ENCODE measurements at places on chromosomes 13 and 19.
A peak's percentile ranks its signal among the peaks of the same experiment; 100 is the strongest.

DNA sequence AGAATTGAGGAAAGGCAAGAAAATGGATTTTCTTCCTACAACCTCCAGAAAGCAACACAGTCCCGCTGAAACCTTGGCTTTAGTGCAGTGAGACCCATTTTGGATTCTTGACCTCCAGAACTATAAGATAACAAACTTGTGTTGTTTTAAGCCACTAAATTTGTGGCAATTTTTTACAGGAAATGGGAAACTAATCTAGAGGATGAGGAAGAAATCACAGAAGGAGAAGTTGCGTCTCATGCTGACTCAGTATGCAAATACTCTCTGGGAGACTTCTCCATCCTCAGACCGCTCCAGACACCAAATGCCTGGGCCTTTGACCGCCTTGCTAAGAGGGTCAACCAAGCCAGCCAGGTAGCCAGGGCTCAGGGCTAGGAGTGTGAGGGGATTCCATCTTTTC is 13.1 kb upstream of the CEACAM16 start:
- no peak for DNase-seq

DNA sequence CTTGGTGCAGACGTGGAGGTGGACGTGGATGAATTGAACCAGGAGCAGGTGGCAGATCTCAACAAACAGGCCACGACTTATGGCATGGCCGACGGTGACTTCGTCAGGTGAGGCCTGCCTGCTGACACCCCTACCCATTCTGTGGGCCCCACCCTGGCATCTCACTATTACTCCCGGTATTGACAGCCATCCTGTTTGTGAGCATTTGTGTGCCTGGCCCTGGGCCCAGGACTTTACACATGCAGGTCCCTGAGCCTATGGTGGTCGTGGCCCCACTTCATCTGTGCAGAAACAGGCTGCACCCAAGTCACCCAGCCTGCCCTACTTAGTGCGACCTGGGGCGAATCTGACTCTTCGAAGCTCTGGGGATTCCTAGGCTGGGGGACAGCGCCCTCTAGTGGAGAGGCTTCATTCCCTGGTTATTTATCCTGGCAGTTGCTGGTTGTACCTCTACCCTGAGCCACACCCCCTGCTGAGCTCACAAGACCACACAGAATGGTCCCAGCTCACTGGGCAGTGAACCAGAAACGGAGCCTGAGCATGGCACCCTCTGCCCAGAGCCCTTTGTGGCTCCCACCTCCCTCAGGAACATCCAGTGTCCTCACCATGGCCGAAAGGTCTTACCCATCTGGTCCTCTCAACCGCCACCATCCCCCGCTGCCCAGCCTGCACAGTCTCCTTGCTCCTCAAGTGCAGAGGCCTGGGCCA is 16.9 kb downstream of the ZNF296 start:
- DNase-seq = peak; percentile 85

DNA sequence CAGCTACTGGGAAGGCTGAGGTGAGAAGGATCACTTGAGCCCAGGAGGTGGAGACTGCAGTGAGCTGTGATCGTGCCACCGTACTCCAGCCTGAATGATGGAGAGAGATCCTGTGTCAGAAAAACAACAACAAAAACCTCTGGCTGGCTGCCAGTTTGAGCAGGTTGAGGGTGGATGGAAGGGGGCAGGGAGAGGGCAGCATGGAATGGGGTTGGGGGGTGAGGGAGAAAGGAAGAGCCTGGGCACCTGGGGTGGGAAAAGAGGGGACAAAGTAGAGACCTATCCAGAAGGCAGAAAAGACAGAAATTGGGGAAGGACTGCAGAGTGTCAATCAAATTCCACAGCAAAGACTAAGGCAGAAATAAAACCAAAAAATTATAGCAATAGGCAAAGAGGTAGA is 4.7 kb downstream of the SLC1A5 start:
- DNase-seq = no peak

- no peak for DNase-seq
Measured at GRCh38 chr13:74093691-74094090, 40.5 kb downstream of the KLF12 start.

DNA sequence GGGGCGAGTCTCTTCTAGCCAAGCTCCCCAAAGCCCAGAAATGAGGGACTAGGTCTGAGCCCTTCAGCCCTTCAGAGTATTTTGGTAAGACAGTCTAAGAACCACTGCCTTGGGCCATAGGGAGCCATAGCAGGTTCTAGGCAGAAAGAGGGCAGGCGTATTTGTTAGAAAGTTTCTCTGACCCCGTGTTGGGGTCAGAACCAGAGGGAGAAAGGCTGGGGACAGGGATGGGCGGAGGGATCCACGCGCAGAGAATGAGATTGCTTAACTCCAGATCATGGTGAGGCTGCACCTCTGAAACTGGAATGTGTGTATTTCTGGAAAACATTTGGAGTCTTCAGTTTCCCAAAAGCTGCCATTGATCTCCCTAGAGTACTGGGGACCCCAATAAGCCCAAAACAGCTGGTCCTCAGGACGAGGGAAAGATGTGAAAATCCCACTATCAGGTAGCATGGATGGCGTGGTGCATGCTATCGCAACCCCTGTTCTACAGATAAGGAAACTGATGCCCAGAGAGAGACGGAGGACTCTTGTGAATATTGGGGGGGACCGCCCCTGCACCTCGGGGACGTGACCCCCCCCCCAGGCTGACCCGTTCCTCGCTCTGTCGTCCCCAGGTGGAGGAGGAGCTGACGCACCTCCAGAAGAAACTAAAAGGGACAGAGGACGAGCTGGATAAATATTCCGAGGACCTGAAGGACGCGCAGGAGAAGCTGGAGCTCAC is 703 bp upstream of the TPM4 start:
- DNase-seq = no peak

GRCh38 chr13:113804703-113805430 is 45.8 kb downstream of the TMEM255B start:
- DNase-seq = no peak

DNA sequence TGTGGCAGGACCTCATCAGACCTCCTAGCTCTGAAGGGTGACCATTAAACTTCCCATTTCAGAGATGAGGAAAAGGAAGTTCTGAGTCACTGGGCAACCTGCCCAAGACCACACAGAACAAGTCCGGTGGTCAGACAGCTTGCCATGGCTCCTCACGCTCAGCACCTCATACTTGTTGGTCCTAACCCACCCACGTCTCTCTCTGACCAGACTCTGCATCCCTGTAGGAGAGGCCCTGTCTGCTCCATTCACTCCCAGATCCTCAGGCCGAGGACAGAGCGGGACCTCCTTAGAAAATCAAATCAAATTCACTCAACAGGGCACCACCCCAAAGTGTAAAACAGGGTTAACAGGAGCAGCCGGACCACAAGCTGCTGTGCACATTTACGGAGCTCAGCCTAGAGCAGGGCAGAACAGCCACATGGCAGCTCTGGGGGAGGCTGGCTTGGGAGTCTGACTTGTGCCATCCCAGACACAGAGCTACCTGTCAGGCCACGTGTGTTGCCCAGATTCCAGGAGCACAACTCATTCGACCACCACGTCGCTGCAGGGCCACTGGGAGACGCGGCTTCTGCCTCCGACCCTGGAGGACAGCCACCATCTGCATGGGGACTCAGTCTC is 1.7 kb downstream of the MIER2 start:
- DNase-seq = no peak

DNA sequence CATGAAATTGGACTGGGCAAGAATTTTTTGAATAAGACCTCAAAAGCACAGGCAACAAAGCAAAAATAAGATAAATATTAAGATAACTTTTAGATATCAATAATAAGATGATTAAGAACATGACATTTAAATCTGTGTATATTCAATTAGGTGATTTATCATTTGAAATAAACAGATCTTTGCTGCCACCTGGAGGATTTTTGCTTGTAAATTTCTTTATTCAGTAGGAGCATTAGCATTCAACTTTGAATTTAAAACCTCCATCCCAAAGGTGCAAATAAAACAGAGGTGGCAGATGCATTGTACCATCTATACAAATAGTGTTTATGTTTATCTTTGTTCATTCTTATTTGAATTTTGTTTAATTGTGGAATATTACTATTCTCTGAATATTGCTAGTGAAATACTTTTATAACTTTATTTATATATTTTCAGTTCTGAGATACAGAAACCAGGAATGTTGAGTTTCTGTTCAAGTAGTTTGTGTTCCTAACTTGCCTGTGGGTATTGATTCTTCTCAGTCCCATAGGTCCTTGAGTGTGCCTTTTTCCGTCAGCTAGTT is 20.9 kb downstream of the COG6 start:
- peak; percentile 59 for DNase-seq

GRCh38 chr19:7914598-7915045 is at the start of gene TGFBR3L:
TSS of gene TGFBR3L (plus strand) at chr19:7914830.
- DNase-seq = no peak

DNA sequence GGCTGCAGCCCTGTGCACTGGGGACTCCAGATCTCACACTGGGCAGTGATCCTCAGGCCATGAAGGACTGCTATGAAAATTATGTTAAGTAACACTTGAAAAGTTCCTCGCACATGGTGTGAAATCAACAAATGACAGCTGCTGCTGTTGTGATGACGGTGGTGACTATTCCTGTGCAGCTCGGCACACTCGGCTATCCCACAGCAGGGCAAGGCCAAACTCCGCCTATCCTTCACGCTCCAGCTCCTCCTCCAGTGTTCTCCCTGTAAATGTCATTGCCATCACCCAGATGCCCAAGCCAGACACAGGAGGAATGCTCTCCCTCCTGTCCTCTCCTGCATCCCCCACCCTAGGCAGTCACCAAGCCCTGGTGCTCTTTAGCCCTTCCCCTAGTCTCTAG is 31.3 kb downstream of the GRIK5 start:
- DNase-seq = no peak

GRCh38 chr13:54368387-54368786 is 1339.8 kb downstream of the OLFM4 start:
- no peak for DNase-seq

DNA sequence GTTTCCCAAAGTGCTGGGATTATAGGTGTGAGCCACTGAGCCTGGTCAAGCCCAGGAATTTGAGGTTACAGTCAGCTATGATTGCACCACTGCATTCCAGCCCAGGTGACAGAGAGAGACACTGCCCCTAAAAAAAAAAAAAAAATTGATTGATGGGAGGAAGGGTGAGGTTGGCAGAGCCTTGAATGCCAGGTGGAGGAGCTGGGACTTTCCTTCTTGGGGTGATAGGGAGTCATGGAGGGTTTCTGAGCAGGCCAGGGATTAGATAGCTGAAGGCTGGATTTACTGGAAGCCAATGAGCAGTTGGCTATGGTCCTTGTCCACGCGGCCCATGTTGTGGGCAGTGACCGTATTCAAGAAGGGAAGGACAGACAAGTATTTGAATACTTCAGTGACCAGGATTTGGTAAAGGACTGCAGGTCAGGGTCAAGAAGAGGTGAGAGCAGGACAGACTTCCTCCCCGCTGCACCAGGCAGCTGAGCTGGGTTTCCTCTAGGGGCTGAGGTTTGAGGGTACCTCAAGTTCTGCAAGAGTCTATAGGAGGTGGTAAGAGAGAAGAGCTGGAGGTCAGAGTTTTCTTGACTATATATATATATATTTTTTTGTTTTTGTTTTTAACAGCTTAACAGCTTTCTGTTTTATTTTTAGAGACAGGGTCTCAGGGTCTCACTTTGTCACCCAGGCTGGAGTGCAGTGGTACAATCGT is 6.9 kb upstream of the ICAM4 start:
- no peak for DNase-seq

DNA sequence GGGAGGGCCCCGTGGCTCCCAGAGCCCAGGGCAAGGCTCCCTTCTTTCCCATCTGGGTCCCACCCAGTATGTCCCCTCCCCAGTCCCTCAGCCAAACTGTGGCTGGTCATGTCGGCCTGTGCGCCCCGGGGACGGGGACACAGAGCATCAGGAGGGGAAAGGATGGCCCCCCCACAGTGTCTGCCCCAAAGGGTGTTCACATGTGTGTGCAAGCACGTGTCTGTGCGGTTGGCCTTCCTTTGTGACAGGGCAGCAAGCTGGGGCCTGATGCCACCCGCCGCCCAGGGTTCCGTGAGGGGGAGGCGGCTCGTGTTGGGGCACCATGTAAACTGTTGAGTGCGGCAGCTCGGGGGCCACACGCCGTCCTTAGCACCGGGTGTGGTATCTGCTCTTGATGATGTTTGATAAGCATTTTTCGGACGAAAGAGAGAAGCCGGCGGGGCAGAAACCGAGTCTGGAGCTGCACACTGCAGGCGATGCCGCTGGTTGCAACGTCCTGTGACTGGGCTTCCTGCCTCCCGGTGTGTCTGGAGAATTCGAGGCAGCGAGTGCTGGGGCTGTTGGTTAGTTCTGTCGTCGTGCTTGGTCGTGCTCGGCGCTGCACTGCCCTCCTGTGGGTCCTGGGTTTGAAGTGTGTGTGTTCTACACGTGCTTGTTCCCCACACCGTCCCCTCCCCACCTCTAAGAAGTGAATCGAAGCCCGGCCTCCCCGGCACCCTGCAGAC is 18.4 kb downstream of the GNA11 start:
- DNase-seq = no peak

GRCh38 chr13:40813667-40814454 is 24.4 kb downstream of the SLC25A15 start:
- DNase-seq = peak; percentile 32

- no peak for DNase-seq
Measured at GRCh38 chr13:92143766-92144165, 745.3 kb downstream of the GPC5 start.

All from CD4-positive, alpha-beta T cell treated with Interleukin-15 for 4 hours (primary cell).